T-helper 9 cell (primary cell): ENCODE measurements at places on chromosomes 7 and 10.

GRCh38 chr7:158834878-158835784, 5.8 kb upstream of the ESYT2 start:
- DNase-seq = no peak

DNA sequence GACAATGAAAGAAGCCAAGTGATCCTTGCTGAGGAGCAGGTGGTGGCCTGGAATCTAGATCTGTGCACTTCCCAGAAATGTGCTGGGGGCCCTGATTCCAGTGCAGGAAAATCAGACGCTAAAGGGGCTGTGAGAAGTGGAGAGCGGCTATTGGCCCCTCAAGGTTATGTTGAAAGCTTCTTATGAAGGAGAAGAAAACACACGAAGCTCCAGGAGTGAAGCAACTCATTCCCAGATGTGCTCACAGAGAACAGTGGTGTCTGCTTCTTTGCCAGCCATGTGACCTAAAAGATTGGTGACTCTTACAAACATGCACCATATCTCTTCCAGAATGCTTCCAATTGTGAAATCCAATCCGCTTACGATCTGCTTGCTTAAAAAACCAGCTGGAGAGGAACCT, 679.3 kb upstream of the IGFBP3 start:
- DNase-seq = no peak

GRCh38 chr10:100733329-100733728, 12.1 kb upstream of the PAX2 start:
- no peak for DNase-seq

DNA sequence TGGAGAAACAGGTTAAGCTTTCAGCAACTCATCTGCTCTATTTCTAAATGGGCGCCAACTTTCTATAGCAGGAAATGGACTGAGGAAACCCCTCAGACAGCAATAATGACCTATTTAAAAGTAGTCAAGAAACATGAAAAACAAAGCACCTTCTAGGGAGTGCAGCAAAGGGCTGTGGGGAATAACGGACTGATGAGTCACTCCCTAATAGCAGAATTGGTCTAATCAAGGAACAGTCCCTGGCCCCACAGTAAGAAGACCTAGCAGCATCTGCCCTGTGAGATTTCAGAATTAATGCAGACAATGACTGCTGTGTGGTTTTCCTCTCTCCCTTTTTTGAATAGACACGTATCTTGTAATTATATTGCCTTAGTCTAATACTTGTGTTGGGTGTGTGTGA, 602.9 kb downstream of the IPMK start:
- no peak for DNase-seq

DNA sequence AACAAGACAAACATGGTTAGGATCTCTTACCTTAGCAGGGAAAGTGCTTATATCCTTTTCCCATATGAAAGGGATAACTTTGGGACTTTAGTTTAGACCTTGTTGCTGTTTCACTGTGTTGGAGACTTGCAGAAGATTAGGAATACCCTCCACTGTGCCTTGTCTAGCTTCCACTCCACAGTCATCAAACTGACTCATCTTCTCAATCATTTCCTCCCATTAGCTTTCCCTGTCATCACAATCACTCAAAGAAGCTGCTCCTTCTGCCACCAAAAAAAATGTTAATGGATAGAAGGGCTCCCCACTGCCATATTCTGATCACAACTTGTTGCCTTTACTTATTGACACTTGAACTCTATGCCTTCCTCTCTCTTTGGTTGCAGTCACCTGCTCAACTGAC, 16.8 kb downstream of the GNG11 start:
- no peak for DNase-seq

DNA sequence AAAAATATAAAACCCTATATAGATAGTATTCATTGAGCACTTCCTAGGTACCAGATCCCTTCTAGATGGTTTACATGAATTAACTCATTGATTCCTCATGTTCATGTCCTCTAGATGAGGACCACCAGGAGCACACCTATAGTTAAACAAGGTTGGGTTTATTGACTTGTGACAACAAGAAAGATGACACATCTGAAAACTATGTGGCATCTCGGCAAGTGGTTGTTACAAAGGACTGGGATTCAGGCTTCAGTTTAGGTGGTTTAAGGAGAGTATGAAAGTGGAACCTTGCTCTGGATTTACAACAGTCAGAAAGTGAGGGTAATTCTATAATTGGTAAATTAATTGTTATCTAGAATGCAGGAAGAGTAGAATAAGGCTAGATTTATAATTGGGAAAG, 99.0 kb upstream of the PHF14 start:
- no peak for DNase-seq

GRCh38 chr7:52639981-52640380, 395.5 kb upstream of the POM121L12 start:
- DNase-seq = no peak

- DNase-seq = no peak
These were observed 64.3 kb downstream of the RGS10 start for GRCh38 chr10:119478111-119478802.

GRCh38 chr10:107098326-107098725, 66.2 kb downstream of the SORCS1 start:
- DNase-seq = no peak

DNA sequence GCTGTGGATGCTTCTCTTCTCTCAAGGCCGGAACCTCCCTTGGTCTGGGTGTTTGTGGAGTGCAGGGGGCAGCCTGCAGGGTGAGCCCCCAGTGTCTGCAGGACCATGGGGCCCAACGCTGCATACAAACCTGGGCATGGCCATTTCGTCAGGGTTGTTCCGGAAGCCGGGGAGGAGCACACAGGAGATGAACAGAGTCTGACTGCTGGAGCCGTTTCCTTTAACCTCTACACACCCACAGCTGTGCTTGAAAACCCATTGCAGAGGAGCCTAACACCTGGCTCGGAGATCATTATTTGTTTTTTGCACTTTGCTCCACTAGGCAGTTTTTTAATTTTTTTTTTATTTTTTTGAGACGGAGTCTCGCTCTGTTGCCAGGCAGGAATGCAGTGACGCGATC, 167.6 kb upstream of the INSYN2A start:
- DNase-seq = no peak

DNA sequence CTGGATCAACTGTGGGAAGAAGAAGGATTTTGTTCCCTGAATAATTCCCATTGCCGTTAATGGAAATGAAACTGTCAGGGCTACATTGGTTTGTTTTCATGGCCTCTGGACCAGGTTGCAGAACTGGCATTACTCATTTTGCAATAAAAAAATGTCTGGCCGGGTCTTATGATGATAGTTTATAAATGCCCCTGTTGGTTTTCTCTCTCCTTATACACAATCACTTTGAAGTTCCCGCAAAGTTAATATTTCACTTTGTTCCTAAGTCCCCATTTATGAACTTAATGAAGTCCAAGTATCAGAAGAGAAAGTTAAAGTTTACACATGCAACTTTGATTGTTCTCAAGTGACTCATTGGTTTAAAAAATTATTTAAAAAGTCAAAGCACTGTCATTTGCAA, 150.7 kb upstream of the PRR15 start:
- DNase-seq = no peak

DNA sequence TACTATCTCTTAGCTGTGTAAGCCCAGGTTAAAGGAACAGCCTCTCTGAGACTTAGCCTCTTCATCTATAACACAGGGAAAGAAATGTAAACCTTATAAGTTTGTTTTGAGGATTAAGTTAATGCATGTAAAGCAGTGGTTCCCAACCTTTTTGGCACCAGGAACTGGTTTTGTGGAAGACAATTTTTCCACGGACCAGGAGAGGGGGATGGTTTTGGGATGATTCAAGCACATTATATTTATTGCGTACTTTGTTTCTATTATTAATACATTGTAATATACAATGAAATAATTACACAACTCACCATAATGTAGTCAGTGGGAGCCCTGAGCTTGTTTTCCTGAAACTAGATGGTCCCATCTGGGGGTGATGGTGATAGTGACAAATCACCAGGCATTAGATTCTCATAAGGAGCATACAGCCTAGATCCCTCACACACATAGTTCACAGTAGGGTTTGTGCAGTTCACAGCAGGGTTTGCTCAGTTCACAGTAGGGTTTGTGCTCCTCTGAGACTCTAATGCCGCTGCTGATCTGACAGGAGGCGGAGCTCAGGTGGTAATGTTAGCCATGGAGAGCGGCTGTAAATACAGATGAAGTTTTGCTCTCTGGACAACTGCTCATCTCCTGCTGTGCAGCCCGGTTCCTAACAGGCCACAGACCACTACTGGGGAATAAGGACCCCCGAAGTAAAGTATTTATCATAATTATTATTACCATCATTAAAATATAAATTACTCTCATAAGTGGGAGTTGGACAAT, 41.3 kb upstream of the ANK3 start:
- DNase-seq = no peak

DNA sequence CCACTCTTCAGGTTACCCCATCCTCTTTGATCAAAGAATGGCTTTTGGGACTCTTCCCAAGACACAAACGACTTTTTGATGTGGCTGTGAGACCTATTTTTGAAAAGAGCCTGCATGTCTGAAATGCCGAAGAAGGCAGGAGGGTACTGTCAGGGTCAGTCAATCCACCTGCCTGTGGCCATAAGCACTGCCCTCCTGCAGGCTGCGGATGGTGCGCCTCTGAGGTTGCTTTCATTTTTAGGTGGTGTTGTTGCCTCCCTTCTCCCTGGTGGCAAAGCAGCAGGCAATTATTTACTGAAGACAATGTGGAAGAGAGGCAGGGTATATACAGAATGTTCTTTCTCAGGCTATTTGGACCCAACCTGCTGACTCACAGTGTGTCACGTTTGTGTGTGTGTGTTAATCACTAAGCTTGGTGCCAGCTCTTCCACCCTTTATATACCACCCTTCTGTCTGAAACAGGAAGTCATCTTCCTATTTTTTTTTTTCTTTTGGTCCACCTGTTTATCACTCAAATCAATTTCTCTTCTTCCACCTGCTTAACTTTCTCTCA, 1421.2 kb upstream of the CELF2 start:
- DNase-seq = no peak

DNA sequence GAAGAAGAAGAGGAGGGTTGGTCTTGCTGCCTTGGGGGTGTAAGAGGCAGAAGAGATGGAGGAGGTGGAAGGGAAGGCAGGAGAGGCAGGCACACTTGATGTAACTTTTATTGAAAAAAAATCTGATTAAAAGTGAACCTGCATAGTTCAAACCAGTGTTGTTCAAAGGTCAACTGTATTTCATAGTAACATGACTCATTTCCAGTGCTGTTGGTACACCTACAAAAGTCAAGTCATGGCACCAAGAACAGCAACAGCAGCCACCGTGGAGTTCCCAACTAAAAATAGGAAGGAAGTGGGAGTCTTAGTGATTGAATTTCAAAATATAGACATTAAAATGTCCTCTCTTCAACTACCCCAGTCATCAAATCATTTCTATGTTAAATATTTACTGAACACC, 88.5 kb downstream of the CTNNA3 start:
- DNase-seq = no peak

GRCh38 chr10:84406561-84406960, 78.2 kb downstream of the CCSER2 start:
- DNase-seq = no peak

- DNase-seq = no peak
These were observed 168.0 kb upstream of the RHEB start for GRCh38 chr7:151687523-151688235.

DNA sequence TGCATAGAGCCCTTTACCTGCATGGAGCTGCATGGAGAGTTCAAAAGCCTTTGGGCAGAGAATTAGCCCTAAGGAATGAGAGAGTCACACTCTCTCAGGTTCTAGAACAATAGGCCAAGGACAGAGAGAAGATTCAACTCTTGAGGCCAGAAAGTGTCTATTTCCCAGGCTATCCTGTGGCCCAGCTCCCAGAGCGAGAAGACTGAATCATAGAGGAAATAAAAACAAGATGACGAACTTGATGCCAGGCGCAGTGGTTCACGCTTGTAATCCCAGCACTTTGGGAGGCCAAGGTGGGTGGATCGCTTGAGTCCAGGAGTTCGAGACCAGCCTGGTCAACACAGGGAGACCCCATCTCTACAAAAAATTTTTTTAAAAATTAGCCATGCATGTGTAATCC, 18.3 kb upstream of the PODXL start:
- no peak for DNase-seq

DNA sequence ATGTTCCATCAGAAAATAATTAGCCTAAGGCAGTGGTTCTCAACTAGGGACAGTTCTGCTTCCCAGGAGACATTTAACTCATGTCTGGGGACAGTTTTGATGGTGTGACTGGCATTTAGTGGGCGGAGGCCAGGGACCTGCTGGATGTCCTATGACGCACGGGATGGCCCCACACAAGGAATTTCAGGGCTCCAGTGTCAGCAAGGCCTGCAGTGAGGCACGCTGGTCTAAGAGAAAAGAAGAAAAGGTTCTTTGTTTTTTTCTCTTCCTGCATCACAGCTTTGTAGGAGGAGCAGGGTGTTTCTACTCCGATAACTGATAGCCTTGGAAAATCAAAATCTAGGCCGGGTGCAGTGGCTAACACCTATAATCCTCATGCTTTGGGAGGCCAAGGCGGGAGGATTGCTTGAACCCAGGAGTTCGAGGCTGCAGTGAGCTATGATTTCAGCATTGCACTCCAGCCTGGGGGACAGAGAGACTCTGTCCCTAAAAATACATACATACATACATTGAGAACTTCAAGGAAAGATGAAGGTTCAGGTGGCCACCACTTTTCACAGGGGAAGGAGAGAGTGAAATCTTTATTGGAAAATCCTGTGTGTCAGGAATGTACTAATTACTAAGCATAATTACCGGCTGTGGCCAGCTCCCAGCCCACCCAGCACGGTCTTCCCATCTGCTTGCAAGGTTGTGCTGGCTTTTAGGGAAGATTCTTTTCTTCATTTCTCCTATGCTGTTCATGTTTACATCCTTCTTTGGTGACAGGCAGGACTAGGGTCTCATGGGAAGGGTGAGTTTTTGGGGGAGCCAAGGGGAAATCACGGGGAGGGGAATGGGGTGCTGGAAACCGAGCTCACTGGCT, 150.4 kb downstream of the ACTR3B start:
- no peak for DNase-seq

GRCh38 chr7:6209340-6209739, 63.1 kb downstream of the CYTH3 start:
- DNase-seq = no peak

- DNase-seq = no peak
These were observed 444.0 kb upstream of the MGMT start for GRCh38 chr10:129023082-129023481.

- no peak for DNase-seq
These were observed 1066.5 kb downstream of the TYW1 start for GRCh38 chr7:68063171-68063570.

GRCh38 chr7:77894574-77895091, 96.1 kb downstream of the PHTF2 start:
- no peak for DNase-seq

DNA sequence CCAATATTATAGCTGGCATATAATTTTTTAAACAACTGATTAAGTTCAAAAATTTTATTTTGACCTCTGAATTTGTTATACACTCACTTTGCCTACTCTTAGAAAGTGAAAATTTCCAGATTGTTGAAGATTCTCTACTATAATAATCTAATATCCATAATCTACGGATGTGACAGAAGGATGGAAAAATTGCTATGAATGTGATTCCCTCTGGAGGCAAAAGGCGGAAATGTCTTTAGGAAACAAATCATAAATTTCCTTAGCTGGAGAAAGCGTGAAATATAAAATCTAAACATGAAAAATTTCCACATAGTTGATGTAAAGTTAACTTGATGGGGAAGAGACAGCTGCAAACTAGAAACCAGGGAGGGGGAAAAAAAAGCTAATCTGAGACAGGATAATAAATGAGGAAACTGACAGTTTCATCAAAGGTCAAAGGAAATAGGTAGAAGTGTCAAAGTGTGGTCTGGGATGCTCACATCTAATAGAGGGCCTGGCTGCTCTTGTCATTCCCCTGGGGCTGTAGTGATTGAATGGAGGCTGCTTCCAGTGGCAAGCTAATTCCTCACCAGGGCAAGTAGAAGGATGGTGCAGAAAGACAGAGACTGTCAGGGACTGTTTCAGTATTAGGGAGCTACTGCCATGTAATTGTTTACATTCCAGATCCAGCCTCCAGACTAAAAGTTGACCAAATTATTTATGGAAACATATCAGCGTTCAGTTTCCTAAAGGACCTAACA, 264.5 kb downstream of the SDHAF3 start:
- DNase-seq = no peak
